Renal cortex interstitium (tissue), 15 donors: ENCODE measurements at places on chromosomes 1 and 21.

DNA sequence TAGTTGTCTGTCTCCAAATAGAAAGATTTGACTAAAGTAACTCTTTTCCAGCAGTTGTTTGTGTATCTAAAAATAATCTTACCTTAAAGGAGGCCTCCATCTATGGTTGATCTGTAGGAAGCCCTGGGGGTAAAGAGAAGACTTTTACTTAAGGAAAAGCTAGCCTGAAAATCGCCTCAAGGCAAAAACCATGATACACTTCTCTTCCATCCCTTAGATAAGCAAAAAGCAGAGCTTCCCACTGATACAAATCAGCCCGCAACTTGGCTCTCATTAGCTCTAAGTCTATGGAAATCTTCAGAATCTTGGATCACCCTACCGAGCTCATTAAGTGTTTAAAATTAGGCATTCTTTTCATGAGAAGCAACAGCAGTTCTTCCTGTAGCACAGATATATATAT, 576.9 kb upstream of the PTBP2 start:
- DNase-seq, result no peak

DNA sequence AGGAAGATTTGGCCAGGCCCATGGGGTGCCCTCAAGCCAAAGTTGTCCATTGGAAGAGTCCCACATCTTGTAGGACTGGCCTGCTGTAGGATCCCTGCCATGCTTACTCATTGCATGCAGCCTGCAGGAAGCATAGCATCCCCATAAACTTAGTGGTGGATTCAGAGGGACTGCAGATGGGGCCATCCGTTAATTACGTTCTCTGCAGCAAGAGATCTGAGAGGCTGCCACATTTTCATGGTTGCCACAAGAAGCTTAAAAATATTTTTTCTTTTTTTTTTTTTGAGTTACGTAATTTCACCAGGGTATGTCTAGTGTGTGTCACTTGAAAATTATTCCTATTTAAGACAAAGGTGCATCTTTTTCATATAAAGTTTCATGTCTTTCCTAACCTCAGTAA, 329.7 kb upstream of the USP24 start:
- no peak for DNase-seq

DNA sequence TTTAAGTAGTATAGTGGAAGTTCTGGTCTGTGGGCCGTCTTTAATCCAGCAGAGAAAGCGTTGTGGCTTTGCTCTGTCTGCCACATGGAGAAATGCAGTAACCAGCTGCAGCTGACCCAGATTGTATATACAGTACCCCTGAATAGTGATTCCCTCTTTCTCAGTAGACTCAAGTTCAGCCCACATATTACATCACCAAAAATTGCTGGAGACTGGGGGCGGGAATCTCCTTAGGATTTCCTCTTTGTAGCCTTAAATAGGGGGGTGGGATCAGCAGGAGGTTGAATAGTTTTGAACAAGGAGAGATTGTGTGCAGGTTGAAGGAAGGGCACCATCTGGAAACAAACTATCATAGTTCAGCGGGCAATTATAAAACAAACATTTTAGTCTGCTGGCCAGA, at the start of gene ANGPTL1:
TSS of gene ANGPTL1 (minus strand) at position 134 of the 400 bp plus-strand sequence. CDS start 5,301 bp downstream, outside the sequence.
- peak; percentile 64 for DNase-seq

- DNase-seq, result no peak
Measured at GRCh38 chr1:203075236-203076030, 10.4 kb downstream of the MYOG start.
